ENCODE measurements at places on chromosomes 7 and 10.

GRCh38 chr10:33377658-33378025 is 43.2 kb upstream of the NRP1 start:
- DNase-seq: peak; percentile 79

DNA sequence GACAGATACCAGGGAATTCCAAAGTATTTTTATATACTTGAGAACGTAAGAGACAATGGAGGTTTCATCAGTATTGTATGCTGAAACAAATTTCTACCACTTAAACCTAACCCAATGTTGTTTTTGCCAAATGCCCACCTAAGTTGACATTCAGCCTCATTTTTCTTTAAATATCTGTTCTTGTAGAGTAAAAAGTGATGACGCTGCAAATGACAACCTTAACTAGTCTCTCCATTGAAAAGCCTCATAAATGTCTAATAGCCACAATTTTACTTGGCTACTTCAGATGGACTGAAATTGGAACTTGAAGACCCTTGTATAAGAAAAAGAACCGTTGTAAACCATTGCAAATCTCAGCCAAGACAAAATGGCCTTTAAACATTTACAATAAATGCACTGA is 176.9 kb downstream of the CRPPA start:
- DNase-seq: no peak

GRCh38 chr7:10821156-10821555 is 152.5 kb upstream of the PHF14 start:
- no peak for DNase-seq

DNA sequence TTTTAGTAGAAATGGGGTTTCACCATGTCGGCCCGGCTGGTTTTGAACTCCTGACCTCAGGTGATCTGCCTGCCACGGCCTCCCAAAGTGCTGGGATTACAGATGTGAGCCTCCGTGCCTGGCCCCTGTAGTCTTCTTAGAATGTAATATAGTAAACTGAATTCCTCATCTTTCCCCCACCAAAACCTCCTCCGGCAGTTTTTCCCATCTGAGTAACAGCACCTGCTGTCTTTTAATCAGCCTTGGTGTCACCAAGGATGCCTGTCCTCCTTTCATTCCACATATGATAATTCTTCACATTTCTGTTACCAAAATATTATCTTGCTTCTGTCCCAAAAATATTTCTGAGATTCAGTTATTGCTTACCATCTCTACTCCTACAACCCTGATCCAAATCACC is 80.2 kb downstream of the ZEB1 start:
- DNase-seq: no peak

- DNase-seq: no peak
Observed at GRCh38 chr10:32229170-32229569, 117.8 kb downstream of the EPC1 start.

GRCh38 chr7:42552227-42552626 is 315.2 kb upstream of the GLI3 start:
- DNase-seq: no peak

GRCh38 chr10:27503498-27504006 is 552 bp upstream of the RAB18 start:
- DNase-seq: no peak

DNA sequence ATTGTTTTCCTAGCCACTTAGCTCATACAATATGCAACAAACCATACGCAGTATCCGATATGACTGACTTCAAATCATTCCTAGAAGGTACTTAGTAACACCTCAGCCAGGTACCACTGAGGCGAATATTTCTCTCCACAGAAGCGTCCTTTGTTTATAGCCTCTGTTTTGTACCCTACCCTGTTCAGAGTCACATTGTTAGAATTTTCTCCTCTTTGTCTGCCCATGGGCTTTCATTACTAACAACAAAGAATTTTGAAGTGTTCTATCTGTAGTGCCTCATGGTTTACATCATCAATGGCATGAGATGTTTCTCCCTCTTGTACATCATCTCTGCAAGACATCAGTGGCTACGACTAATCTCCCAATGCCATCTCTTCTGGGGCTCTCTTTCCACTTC is 212.4 kb upstream of the GLI3 start:
- DNase-seq: no peak

DNA sequence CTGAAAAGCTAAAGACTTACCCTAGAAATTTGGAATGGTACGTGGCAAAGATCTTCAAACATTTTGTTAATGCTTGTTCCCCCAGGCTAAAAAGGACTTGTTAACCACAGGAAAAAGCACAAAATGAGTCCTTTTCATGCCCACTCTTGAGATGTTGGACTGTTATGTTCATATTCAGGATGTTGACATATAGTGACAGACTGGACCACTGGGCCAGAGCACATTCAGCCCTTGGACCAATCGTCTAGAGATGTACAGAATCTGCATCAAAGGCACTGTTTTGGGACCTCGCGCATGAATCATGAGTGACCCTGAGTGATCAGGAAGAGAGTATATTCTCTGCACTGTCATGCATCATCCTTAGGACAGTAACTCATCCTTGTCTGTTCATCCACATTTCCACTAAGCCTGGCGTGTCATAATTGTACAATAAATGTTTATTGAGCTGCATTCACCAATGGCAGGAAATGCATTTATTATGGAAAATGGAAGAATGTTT is 25.3 kb downstream of the TARP start:
- no peak for DNase-seq

- no peak for DNase-seq
Observed at GRCh38 chr10:7511612-7512011, 100.8 kb upstream of the SFMBT2 start.

- no peak for DNase-seq
Observed at GRCh38 chr7:48112401-48113165, 23.5 kb downstream of the UPP1 start.

- DNase-seq: no peak
Observed at GRCh38 chr7:115024276-115024675, 102.4 kb downstream of the MDFIC start.

DNA sequence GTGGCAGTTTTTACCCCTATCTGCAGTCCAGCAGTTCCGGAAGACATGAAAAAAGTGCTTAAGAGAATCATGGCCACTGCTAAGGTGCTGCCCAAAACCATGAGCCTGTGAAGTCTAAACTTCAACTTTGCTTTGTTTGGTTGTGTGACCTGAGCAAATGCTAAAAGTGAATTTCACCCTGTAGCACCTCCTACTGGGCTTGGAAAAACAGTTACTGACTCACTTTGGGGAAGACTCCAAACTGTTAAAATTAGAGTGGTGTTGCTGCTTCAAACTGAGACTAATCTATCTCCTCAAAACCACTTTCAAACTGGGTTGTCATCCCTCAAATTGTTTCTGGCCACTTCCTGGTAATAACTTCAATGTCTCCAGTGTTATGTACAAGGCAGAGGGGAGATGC is 21.3 kb downstream of the MKX start:
- peak; percentile 30 for DNase-seq

GRCh38 chr7:154817224-154817896 is 185.6 kb downstream of the PAXIP1 start:
- DNase-seq: no peak

GRCh38 chr7:16233517-16233916 is 187.8 kb downstream of the CRPPA start:
- no peak for DNase-seq

GRCh38 chr7:131342864-131343442 is 15.3 kb downstream of the MKLN1 start:
- DNase-seq: no peak

DNA sequence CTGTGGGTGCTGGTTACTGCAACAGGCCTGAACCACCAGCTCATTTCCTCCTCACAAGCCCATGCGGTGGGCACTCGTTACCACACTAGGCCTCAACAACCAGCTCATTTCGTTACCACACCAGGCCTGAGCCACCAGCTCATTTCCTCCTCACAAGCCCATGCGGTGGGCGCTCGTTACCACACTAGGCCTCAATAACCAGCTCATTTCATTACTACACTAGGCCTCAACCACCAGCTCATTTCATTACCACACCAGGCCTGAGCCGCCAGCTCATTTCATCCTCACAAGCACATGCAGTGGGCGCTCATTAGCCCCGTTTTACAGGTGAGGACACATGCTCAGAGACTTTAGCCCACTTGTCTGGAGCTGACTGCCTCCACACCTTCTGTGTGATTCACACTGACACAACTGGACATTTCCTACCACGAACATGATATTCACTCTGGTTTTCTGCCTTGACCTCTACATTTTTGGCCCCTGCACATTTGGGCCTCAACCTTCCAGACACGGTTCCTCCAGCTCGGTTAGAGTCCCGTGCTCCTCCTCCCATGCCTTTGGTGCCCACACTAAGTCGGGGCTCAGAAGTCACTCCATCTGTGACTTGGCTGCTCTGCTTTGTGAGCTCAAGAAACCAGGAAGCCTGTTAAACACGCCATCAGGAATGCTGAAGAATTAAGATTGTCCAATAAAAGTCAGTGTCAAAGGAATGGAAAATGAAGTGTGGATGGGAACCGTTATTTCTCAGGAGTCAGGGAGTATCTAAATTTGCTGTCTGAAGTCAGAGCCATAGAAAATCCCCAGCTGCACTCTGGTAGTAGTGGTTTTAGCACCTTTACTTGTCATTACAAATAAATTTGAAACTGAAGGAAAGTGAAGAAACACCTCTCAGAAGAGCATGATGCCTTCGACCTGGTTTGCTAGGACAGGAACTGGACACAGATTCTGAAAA is 55.8 kb upstream of the LANCL2 start:
- DNase-seq: no peak

GRCh38 chr7:24914465-24914859 is 65.5 kb downstream of the OSBPL3 start:
- DNase-seq: no peak

DNA sequence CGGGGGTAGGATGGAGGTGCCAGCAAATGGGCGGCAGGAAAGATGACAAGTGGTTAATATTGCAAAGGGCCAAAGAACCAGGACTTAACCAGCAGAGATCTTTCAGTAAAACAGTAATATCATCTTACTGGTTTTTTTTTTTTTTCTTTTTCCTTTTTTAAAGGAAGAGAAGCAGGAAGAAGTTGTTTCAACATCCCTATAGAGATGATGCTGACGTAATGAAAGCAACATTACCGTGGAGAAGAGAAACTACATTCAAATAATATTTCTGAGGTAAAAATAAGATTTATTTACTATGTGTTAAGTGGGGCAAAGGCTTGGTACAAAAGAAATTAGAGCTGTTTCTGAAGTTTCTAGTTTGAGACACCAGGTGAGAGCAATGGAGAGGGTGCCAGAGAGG is 11.0 kb downstream of the MINDY3 start:
- no peak for DNase-seq

- no peak for DNase-seq
Observed at GRCh38 chr7:91288208-91288824, 24.1 kb downstream of the FZD1 start.

GRCh38 chr10:130770018-130770630 is 541.4 kb downstream of the TCERG1L start:
- no peak for DNase-seq

DNA sequence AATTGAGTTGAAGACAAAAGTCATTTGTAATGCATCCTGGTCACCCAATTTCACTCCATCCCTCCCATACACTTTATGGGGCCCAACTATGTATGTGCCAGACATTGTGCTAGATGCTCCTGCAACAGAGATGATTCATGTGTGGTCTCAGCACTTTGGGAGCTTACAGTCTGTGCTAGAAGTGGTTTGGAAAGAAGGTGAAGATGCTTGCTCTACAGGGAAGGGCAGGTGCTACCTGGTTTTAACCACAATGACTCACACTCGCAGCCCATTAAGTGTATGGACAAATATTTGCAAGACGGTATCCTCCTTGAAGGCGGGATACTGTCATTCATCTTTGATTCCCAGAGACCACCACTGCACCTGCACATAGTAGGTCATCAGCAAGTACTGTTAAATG is 257.6 kb downstream of the OTUD1 start:
- DNase-seq: no peak

- DNase-seq: no peak
Observed at GRCh38 chr10:127880557-127880956, 12.2 kb downstream of the CLRN3 start.

DNA sequence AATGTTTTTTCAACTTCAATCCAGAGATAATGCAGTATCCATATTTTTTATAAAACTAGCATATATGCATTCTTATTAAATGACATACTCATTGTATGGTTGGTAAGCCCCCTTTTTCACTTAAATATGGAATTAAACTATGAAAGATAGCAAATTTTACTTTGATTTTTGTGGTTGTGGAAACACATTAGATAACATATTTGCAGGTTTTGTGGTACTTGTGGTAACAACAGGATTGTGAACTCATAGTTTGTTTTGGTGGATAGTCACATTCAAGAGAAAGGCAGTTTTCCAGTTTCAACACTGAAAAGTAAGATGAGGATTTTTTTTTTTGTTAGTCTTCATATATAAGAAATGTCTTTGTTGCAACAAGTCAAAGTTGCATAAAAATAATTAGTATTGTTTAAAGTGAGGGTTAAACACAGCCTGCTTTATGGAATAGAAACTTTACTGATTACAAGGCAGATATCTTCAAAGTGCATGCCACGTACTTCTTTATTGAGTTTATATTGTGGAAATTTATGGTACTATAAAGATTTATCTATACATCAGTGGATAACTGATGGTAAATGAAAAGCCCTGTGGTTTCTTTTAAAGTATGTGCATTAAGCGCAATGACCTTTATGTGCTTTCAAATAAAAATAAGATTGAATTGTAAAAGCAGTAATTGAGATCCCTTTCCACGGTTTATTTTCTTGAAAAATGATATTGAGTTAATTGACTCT is 39.7 kb upstream of the SEMA3D start:
- DNase-seq: no peak

GRCh38 chr7:139950881-139951525 is 111.7 kb downstream of the PARP12 start:
- DNase-seq: no peak

- DNase-seq: no peak
Observed at GRCh38 chr10:6138456-6138855, 49.6 kb downstream of the RBM17 start.

GRCh38 chr10:61891906-61892585 is 9.5 kb upstream of the ARID5B start:
- no peak for DNase-seq

DNA sequence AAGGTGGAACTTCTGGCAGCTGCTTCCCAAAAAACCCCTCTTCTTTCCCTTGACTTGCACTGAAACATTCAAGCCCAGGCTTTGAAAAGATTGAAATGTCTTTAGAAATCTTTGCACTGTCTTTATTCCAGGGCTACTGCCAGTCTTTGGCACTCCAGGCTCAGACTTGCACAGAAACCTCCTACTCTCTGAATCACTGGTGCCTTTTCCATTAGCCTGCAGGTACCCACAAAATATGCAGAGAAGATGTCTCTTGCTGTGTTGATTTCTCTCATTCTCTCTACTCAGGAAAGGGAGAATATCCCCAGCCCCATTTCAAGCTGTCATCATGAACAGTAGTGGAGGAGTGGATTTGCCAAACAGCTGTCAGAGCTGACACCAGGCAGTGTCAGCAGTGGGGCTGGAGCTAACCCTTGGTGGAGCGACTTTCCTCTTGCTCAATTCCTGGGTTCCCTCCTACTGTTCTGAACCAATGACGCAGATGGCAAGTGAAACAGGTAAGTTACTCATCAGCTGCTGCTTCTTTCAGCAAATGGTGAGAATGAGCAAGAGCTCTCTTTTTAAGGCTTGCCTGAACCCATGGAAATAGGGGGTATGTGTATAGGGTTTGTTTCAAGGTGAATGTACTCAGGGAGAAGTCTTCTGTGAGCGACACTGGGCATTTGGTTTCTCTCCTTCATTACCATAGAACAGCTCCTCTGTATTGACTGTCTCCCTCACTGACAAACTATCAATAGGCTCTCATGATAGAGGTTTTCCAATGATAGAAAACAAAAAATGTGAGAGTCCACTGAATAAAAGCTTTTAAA is 362.4 kb downstream of the ADRA2A start:
- no peak for DNase-seq

- peak; percentile 55 for DNase-seq
Observed at GRCh38 chr7:98119256-98119918, 12.7 kb downstream of the LMTK2 start.

- DNase-seq: no peak
Observed at GRCh38 chr10:131750973-131751826, 149.6 kb upstream of the PPP2R2D start.

Measured in foreskin fibroblast (primary cell).